ENCODE measurements at places on chromosomes 6 and 20. TPM values are rescaled to one million over a fixed set of nuclear protein-coding genes. Genes with fewer than 3 reads are reported as not detected.
A peak's percentile ranks its signal among the peaks of the same experiment; 100 is the strongest.

- no peak overlapping the region for H3K4me3 ChIP-seq
- H3K4me1 ChIP-seq = peaks cover 4% of the 10 kb centered on the region
- no peaks in the 10 kb centered on the region for H3K27me3 ChIP-seq
- DNase-seq = no peak
These were observed 27.0 kb downstream of the CST9L start for GRCh38 chr20:23541330-23541729.

Gene PNPLA1
- total RNA-seq = not detected

- no peaks in the 10 kb centered on the region for H3K4me1 ChIP-seq
- H3K27ac ChIP-seq = no peak overlapping the region
- H3K36me3 ChIP-seq = no peaks in the 10 kb centered on the region
- no peaks in the 10 kb centered on the region for H3K27me3 ChIP-seq
These were observed 276.0 kb downstream of the NRN1 start for GRCh38 chr6:5730585-5731263.

Gene SMOC2
- total RNA-seq = 1.8 TPM

- DNase-seq = no peak
- no peaks in the 10 kb centered on the region for H3K27me3 ChIP-seq
- H3K27ac ChIP-seq = no peak overlapping the region
- H3K4me1 ChIP-seq = 0 out of 2 replicates have a peak, but pooled peaks cover 3% of the 10 kb centered on the region
These were observed 38.0 kb downstream of the BMP6 start for GRCh38 chr6:7763881-7764280.

DNA sequence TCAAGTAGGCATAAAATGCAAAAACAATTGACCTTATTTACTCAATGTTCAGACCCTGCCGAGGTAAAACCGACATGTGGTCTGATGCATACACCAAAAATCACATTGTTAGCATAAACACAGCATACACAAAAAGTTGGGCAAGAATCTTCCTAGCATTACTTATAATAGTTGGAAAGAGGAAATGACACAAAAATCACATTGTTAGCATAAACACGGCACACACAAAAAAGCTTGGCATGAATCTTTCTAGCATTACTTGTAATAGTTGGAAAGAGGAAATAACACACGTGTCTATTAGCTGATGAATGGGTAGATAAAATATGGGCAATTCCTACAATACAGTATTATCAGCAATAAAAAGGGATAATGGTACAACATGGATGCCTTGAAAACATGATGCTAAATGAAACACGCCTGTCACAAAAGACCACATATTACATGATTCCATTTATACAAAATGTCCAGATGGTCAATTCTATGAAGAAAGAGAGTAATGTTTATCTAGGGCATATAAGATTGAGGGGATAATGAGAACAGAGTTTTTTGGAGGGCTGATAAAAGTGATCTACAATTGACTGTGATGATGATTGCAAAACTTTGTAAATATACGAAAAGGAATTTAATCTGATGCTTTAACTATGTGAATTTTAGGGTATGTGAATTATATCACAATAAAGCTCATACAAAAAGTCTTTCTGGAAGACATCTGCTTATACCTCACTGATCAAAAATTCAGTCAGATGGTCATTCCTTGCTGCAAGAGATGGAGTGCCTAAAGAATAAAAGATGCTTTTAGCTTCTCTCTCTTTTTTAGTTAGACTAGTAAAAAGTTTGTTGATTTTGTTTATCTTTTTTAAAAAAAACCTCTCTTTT is 1019.5 kb upstream of the CITED2 start:
- H3K4me3 ChIP-seq = no peak overlapping the region
- no peaks in the 10 kb centered on the region for H3K4me1 ChIP-seq
- H3K27me3 ChIP-seq = no peaks in the 10 kb centered on the region
- DNase-seq = no peak

GRCh38 chr6:11094941-11095340 is 1.3 kb downstream of the SMIM13 start:
- no peak overlapping the region for H3K27ac ChIP-seq
- peak overlapping the region; percentile 94 for H3K4me3 ChIP-seq
- no peak for DNase-seq
- H3K36me3 ChIP-seq = peaks cover 8% of the 10 kb centered on the region
- H3K4me1 ChIP-seq = peaks cover 4% of the 10 kb centered on the region

DNA sequence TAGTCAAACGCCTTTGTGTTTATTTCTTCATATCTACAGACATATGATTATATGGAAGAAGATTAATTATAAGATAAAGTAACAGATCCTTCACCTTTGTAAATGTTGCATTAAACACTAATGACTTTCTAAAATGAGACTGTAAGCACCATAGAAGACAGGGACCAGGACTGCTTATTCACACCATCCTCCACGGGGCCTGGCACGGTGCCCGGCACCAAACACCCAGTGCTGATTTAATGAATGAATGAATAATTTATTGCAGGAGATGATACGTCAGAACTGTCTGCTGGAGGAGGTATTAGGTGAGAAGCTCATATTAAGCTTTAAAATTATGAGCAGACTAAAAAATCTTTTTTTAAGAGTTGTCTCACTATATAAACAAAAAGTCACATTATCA is 88.3 kb downstream of the SLX4IP start:
- no peaks in the 10 kb centered on the region for H3K36me3 ChIP-seq
- no peak overlapping the region for H3K27ac ChIP-seq
- DNase-seq = no peak
- peaks cover 6% of the 10 kb centered on the region for H3K4me1 ChIP-seq

Gene BPIFB2
- total RNA-seq = not detected

Measured in H9 (cell line).